Hepatocyte (in vitro differentiated cells): ENCODE measurements at places on chromosomes 1 and 21. TPM values are rescaled to one million over a fixed set of nuclear protein-coding genes. Genes with fewer than 3 reads are reported as not detected.

The PCSK9 gene
- total RNA-seq = 20.3 and 23.5 TPM in 2 replicates

The SMCP gene
- total RNA-seq = not detected in 2 replicates

The HAO2 gene
- total RNA-seq = 14.2 and 16.6 TPM in 2 replicates

The KIF17 gene
- total RNA-seq = 0.23 and 0.36 TPM in 2 replicates

- no peak overlapping the region for H3K27ac ChIP-seq
- DNase-seq = no peak
- H3K4me3 ChIP-seq = no peak overlapping the region
- no peaks in the 10 kb centered on the region for H3K36me3 ChIP-seq
- peaks cover 3% of the 10 kb centered on the region for H3K4me1 ChIP-seq
These were observed 6.9 kb downstream of the TRAPPC10 start for GRCh38 chr21:44018813-44019567.

GRCh38 chr1:217062586-217062985 lies 339.4 kb upstream of the ESRRG start:
- no peak for DNase-seq
- H3K27me3 ChIP-seq = no peaks in the 10 kb centered on the region

- no peaks in the 10 kb centered on the region for H3K36me3 ChIP-seq
- no peak for DNase-seq
These were observed 21.1 kb downstream of the WDR47 start for GRCh38 chr1:109020693-109021257.
